ENCODE measurements at places on chromosomes 5 and 9.

DNA sequence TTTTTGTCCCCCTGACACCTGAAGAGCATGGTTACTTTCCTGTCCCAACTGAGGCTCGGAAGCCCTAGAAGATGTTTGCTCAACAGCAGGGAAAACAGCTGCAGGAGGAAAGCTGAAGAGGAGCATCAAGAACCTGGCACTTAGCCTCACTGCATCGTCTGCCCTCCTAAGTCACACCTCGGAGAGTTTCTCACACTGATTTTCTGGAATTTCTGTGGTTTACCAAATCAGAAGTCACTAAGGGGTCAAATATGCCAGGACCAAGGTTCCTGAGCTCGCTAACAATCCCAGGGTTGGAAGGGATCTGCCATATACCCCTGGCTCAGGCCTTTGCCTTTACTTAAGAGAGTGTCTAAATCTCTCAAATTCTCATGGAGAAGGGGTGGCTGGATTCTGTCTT is 5.3 kb downstream of the IL12B start:
- no peak for DNase-seq

DNA sequence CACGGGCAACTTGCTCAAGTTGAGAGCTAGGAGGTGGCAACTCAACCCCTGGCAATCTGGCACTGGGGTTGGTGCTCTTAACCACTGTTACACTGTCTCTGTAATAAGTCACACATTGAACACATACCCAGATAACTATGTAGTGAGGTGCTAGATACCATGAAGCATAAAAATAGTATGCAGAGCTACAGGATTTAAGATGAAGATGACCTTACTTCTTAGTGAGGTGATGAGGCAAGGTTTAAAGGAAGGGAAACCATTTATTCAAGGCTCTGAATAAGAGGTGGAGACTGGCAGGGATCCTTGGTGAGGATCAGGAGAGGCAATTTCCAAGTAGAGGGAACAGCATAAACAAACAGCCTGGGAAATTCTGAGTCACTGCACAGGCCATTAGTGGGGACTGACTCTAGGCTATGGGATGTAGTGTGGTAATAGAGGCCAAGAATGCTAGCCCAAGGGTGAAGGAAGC is 67.6 kb upstream of the NR3C1 start:
- DNase-seq = no peak

DNA sequence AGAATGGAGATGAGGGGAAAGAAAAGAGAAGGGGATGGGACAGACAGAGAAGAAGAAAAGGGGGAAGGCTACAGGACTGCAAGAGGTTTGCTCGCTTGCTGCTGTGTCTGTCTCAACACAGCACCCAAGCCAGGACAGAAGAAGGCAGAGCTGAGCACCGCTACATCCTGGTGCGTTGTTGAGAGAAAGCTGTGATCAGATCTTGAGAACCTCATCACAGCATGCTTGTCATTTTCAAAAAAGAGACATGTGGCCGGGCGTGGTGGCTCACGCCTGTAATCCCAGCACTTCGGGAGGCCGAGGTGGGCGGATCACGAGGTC is 110.9 kb downstream of the NXNL2 start:
- DNase-seq = no peak

GRCh38 chr9:23278561-23278960 is 547.5 kb downstream of the ELAVL2 start:
- no peak for DNase-seq

DNA sequence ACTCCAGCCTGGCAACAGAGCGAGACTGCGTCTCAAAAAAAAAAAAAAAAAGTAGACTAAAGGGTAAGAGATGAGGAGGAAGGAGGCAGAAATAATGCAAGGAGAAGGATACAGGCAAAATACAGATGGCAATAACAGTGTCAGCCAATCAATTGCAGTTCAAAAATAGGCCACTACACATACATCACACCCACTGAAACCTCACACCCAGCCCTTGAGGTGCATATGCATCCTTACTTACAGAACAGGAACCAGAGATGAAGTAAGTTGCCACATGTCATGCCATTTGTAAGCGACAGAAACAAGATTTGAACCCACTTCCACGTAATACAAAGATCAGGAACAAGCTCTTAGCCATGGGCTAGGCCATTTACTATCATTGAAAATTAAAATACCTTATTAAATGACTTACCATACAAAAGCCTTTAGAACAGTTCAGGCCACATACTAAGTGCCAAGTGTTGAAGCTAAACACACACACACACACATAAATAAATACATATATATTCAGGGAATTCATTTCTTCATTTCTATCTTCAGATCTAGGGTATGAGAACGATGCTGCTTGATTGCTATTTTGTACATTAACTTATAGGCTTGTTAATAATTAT is 98.4 kb downstream of the FNBP1 start:
- no peak for DNase-seq

- DNase-seq = no peak
Measured at GRCh38 chr9:111726949-111727348, 65.5 kb downstream of the GNG10 start.

- no peak for DNase-seq
Measured at GRCh38 chr9:135827866-135828580, 79.3 kb downstream of the CAMSAP1 start.

- no peak for DNase-seq
Measured at GRCh38 chr5:157713830-157714595, 17.2 kb upstream of the THG1L start.

- no peak for DNase-seq
Measured at GRCh38 chr9:99076483-99077171, 28.3 kb upstream of the TGFBR1 start.

GRCh38 chr5:76050134-76050533 is 33.0 kb upstream of the SV2C start:
- no peak for DNase-seq

- DNase-seq = no peak
Measured at GRCh38 chr9:13070612-13071595, 208.6 kb downstream of the MPDZ start.

DNA sequence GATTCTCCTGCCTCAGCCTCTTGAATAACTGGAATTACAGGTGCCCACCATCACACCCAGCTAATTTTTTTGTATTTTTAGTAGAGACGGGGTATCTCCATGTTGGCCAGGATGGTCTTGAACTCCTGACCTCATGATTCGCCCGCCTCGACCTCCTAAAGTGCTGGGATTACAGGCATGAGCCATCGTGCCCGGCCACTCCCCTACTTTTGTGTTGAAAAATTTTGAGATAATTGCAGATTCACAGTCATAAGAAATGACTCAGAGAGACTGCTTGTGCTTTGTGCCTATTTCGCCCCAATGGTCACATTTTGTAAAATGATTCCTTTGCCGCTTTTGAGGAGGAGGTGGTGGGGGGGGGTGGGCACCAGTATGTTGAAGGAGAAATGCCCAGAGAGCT is 48.1 kb upstream of the SH3PXD2B start:
- DNase-seq = no peak

- DNase-seq = no peak
Measured at GRCh38 chr5:175343308-175343707, 100.7 kb downstream of the DRD1 start.

DNA sequence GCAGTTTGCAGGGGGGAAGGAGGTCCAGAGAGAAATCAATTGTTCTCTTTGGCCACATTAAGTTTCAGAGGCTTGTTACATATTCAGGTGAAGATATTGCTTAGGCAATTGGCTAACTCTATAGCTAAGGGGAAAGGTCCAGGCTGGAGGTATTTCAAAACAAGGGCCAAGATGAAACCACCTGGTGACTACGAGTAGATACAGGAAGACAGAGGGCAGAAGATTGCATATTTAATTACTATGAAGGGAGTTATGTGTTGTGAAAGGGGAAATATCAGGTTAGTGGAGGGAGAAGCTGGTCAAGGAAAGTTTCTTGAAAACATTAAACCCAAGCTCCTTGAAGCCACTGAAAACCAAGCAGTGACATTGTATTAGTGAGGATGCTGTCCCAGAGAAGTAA is 1.9 kb upstream of the RAD23B start:
- no peak for DNase-seq

DNA sequence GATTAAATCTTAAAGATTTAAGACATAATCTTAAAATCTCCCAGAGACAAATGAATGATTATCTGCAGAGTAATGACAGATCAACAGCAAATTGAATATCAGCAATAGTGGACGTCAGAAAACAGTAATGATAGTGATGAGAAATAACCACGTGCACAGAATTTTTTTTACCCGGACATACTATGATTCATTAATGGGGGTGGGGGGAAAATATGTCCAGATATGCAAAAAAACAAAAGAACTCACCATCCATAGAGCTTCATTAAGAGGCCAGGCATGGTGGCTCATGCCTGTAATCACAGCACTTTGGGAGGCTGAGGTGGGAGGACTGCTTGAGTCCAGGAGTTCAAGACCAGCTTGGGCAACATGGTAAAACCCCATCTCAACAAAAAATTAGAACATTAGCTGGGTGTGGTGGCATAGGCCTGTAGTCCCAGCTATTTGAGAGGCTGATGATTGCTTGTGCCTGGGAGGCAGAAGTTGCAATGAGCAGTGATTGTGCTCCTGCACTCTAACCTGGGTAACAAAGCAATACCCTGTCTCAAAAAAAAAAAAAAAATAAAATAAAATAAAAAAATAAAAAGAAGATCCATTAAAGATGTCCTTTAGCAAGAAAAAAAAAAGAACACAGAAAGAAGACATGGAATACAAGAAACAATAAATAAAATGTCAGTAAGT is 30.9 kb upstream of the SHOC1 start:
- DNase-seq = no peak

GRCh38 chr9:81833563-81834345 is 94.5 kb upstream of the SPATA31D4 start:
- no peak for DNase-seq

DNA sequence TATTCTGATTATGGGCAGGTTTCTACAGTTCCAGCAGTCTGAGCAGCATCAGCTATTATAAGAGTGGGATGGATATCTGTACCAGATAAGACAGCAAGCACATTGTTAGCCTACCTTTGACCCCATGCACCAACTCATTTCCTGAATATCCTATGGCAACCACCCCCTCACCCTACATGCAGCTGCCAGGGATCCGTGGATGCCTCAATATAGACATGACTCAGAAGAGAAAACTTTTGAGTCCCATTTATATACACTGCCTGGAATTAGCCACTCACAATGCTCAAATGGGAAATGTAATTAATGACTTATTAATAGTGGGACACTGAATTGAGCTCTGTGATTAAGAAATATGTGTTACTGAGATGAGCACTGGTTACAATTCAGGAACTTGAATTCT is 124.4 kb downstream of the SSBP2 start:
- DNase-seq = peak; percentile 4

GRCh38 chr9:27530915-27531755 is 1.5 kb upstream of the MOB3B start:
- DNase-seq = no peak

DNA sequence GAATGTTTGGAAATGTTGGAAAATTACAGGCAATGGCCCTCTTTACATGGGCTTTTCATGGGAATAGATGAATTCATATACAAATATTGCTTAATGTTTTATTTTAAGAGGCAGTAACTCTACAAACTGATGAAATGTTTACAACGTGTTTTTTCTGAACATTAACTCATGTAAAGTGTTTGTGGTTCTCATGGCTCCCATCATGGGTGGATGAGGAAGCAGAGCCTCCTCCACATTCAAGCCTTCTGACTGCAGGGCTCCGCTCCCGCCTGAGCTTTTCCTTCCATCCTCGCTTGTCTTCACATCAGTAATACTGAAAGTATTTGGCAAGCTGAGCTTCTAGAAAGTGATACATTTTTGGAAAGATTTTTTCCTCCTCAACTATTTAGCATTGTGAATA is 204.2 kb downstream of the ARHGAP26 start:
- DNase-seq = no peak

GRCh38 chr5:137055271-137055872 is 443.8 kb downstream of the SPOCK1 start:
- DNase-seq = no peak

- DNase-seq = no peak
Measured at GRCh38 chr5:3056866-3057265, 305.4 kb upstream of the IRX2 start.

GRCh38 chr5:72951671-72952468 is 4.0 kb upstream of the FCHO2 start:
- DNase-seq = no peak

- DNase-seq = no peak
Measured at GRCh38 chr9:29556746-29557145, 1983.5 kb upstream of the C9orf72 start.

DNA sequence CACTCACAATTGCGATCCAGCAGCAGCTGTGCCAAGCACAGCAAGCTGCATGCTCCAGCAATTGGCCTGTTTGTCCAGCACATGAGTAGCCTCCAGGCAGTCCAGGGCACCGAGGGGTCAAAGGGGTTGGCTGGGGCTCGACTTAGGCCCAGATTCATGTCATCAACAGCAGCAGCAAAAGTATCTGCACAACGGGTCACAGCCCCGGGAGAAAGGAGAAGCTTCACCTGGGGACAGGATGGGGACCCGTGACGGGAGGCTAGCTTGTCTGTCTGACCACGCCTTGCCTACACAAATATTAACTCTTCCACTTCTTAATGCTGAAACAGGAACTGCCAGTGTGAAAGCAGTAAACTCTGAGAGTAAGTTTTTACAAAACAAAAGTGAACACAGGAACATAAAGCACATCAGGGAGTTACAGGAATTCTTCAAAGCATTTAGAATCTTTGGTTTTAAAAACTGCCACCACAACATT is 191.2 kb downstream of the PIK3R1 start:
- DNase-seq = peak; percentile 35

DNA sequence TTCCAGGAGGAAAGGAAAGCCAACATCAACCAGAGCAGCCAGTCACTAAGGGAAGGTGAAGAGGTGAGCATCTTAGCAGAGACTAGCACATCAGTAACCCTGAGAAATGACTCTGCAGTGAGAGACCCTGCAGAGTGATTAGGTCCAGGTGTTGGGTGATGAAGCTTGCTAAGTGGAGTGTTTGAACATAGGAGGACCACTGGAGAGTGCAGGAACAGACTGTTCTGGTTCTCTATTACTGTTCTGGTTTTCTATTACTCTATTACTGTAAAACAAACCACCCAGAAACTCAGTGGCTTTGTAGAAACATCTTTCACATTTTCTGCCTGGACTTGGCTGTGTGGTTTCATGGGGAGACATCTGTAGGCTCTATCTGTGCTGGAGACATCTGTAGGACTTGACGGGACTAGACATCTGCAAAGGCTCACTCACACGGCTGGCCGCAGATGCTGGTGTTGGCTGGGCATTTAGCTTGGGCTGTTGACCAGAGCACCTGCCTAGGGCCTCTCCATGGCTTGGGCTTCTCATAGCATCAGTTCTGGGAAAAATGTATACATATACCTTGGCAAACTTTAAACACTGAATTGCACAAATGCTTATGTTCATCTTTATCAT is 33.4 kb upstream of the SPATA31E1 start:
- no peak for DNase-seq

GRCh38 chr9:18114559-18115475 is 359.1 kb upstream of the ADAMTSL1 start:
- no peak for DNase-seq

DNA sequence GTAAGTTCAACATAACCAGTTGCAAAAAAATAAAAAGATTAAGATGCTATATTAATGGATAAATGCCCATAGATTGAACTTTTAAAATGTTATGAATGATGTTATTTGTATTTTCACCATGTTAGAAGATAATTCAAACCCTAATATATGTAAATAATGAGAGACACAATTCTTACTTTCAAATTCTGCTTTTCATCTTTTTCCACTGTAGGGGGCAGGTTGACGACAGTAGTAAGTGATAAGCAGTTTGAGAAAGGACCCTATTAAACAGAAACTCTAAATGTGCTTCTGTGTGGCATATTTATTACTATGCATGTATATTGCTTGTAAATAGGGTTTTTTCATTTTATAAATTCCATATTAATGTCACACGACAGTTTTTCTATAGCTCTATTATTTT is 591.1 kb downstream of the SEMA5A start:
- DNase-seq = no peak

All from retina (tissue), 1 donor.